Effector memory CD4-positive, alpha-beta T cell (primary cell): ENCODE measurements at places on chromosomes 4 and X.

- DNase-seq = peak; percentile 43
Observed at GRCh38 chrX:119692191-119693039, 553 bp downstream of the SEPTIN6 start.

- DNase-seq = no peak
Observed at GRCh38 chr4:126354784-126355183, 1040.0 kb downstream of the FAT4 start.

DNA sequence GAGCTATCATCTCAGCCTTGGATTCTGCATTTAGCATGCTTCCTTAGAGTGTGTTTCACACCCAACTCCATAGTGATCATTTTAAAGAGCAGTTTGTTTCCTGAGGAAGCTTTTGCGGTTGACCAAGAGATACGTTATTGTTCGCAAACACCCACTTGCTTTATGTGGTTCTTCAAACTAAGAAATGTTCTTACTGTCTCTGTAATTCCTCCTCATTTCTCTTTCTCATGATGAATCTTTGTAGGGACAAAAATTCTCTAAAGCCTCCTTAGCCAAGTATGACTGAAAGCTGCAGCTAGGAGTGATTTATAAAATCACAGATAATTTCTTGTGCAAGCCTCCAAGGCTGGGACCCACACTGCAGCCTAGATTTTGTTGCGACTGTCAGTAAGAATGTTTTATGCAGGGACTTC is 10.0 kb downstream of the TNIP3 start:
- no peak for DNase-seq

GRCh38 chr4:17884063-17884462 is 73.3 kb downstream of the NCAPG start:
- DNase-seq = no peak

DNA sequence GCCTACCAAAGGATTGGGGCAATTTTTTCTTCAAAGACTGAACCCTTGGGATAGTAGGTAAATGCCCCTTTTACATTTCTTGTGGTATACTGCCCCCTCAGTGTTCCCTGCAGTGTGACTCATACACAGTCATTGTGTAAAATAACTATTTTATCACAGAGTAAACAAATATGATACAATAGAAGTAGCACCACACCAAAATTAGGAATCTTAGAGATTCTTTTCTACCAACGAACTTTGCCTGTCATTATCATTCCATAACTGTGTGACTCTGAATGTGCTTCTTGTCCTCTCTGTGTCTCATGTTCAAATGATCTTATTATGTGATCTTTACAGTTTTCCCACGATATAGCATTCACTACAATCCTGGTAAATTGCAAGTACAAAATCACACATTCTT is 517.0 kb downstream of the ZIC3 start:
- DNase-seq = no peak

DNA sequence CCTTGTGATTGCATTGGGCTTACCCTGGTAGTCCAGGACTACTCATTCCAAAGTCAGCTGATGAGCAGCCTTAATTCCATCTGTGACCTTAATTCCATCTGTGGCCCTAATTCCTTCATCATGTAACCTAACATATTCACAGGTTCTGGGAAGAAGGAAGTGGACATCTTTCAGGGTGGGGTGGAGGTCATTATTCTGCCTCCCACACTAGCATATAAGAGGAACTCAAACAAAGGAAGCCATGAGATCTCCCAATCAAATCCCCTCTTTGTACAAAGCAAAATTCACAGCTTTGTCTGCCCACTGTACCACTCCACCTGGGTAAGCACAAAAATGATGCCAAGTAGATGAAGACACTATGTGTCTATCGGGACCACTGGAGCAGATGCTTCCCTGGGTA is 87.3 kb downstream of the SLC2A9 start:
- DNase-seq = no peak

GRCh38 chr4:104394406-104395167 is 100.1 kb downstream of the CXXC4 start:
- DNase-seq = no peak

GRCh38 chr4:77430847-77431246 is 174.8 kb upstream of the CXCL13 start:
- no peak for DNase-seq

GRCh38 chr4:109708990-109709389 is 5.7 kb upstream of the CASP6 start:
- DNase-seq = no peak

DNA sequence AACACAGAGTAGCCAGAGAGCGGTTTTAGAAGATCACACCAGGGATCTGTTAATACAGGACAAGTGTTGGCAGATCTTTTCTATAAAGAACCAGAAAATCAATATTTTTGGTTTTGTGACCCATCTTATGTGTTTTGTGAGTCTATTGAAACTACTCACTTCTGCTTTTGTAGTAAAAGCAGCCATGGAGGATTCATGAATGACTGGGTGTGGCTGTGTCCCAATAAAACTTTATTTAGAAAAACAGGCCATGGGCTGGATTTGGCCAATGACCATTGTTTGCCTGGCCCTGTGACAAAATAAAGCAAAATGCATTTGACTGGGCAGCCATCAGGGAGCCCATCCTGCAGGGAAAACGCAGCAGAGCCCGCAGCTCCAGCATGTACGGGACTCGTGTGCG is 99.9 kb upstream of the ADRA2C start:
- no peak for DNase-seq

GRCh38 chr4:15636818-15637217 is 18.3 kb downstream of the FBXL5 start:
- DNase-seq = no peak

GRCh38 chr4:3365871-3366842 is 73.3 kb downstream of the RGS12 start:
- no peak for DNase-seq

GRCh38 chr4:156781852-156782251 is 189.7 kb downstream of the PDGFC start:
- no peak for DNase-seq

GRCh38 chr4:82753725-82754410 is 44.7 kb downstream of the SCD5 start:
- DNase-seq = no peak

GRCh38 chr4:113761620-113762185 is at the start of gene CAMK2D:
Gene CAMK2D, minus strand, starts transcription at chr4:113761738. Its CDS starts 670 bp downstream, at chr4:113761068.
- DNase-seq = peak; percentile 75

DNA sequence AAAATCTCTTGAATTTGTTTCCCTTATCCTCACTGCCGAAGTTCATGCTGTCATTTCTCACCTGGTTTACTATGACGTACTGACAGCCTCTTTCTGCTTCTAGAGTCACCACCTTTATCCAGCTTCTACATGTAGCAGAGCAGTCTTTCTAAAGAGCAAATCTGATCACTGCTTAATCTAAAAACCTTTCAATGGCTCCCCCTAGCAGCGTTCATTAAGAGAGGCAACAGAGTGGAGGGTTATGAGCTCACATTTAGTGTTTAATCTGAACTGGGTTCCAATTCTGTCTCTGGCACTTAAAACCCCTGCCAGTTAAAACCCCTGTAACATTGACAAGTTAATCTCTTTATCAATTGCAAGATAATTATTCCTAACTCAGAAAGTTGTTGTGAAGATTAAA is 4.4 kb downstream of the RBPJ start:
- no peak for DNase-seq

DNA sequence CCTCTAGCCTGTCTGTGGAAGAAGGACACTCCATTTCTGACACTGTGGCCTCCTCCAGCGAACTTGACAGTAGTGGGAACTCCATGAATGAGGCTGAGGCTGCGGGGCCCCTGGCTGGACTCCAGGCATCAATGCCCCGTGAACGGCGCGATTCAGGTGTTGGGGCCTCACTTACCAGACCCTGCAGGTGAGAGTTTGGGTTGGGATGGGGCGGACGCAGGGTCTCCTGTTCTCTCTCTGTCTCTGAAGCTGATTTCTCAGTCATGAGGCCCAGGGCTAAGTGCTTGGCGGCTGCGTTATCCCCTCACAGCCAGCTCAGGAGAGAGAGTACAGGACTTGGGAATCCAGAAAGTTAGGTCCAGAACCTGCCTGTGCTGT is 71.0 kb downstream of the STARD8 start:
- DNase-seq = no peak

GRCh38 chrX:108664701-108665100 is 71.7 kb downstream of the IRS4 start:
- DNase-seq = no peak

- no peak for DNase-seq
Observed at GRCh38 chrX:38607976-38608375, 46.6 kb downstream of the TSPAN7 start.
